ENCODE measurements at places on chromosomes 1 and 21. TPM values are rescaled to one million over a fixed set of nuclear protein-coding genes. Genes with fewer than 3 reads are reported as not detected.

- no peak for DNase-seq
Observed at GRCh38 chr1:53390261-53390660, 62.4 kb upstream of the LRP8 start.

DNA sequence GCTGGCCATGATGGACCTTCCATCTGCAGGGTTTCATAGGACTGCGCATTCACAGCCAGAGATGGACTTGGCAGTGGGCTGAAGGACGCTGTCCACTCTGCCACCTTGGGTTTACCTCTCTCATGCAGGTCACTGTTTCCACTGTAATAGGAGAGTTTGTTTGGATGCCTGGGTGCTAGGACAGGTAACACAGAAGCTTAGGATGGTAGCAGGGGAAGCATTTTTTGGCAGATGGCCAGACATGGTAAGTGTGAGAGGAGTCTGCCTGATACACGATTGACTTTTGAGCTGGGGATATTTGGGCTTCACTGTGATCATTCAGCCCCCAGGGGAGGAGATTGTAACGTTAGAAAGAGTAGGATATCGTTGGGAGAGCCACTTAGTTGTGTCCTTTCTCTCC, 11.8 kb downstream of the PSEN2 start:
- DNase-seq, result no peak

The LORICRIN gene
- total RNA-seq, result not detected

GRCh38 chr1:11462224-11462923, 16.6 kb upstream of the DISP3 start:
- DNase-seq, result no peak

GRCh38 chr1:17293681-17294425, 14.1 kb upstream of the PADI4 start:
- peak; percentile 56 for DNase-seq

DNA sequence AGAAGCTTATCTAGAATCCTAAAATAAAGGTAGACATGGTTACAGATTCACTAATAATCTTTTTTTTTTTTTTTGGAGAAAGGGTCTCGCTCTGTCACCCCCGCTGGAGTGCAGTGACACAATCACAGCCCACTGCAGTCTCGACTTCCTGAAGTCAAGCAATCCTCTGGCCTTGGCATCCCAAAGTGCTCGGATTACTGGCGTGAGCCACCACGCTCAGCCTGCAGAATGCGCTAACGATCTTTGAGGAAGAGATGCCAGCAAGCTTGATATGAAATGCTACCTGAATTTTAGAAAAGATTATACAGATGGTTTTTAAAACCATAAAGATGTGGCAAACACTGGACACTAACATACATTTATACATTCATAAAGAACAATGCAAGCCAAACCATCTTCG, 4.1 kb upstream of the GNPAT start:
- no peak for DNase-seq

The KCNH1 gene
- total RNA-seq, result 3.1 TPM

The PRDX6 gene
- total RNA-seq, result 185 TPM

GRCh38 chr21:41236352-41236973, 68.5 kb downstream of the BACE2 start:
- DNase-seq, result no peak

The ELAPOR1 gene
- 1.3 TPM for total RNA-seq

DNA sequence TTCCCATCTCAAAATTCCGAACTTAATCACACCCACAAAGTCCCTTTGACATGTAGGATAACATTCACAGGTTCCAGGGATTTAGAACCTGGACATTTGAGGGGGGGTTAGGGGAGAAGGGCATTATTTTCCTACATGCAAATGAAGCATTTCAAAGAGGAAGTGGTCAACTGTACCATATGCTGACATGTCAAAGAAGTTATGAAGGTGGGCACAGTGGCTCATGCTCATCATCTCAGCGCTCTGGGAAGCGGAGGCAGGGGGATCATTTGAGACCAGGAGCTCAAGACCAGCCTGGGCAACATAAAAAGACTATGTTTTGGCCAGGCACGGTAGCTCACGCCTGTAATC, 35.7 kb downstream of the PTP4A2 start:
- no peak for DNase-seq

The KISS1 gene
- not detected for total RNA-seq

GRCh38 chr1:214004014-214004413, 16.2 kb downstream of the PROX1 start:
- no peak for DNase-seq

GRCh38 chr21:45774291-45774690, 130.8 kb downstream of the PCBP3 start:
- no peak for DNase-seq

The ITLN2 gene
- not detected for total RNA-seq

The CRNN gene
- not detected for total RNA-seq

- DNase-seq, result no peak
Observed at GRCh38 chr1:44631333-44631646, 43.0 kb downstream of the TMEM53 start.

DNA sequence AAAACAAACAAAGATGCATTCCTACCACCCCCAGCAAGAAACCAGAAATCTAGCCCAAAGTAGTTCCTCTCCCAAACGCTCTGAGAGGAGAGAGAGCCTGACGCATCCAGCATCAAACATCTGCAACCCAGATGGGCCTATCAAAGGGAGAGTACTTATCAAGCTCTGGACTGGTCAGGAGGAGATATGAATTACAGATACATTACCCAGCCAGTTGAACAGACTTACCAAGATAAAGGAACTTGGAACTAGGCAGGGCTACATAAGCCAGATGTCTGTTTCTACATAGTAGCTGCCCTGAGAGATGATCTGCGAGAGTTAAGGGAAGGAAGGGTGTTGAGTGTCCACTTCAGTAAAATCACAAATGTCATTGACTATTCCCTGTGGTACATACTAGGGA, 138.4 kb downstream of the PAPPA2 start:
- no peak for DNase-seq

- DNase-seq, result no peak
Observed at GRCh38 chr1:183670169-183670568, 17.1 kb upstream of the APOBEC4 start.

The SLC19A1 gene
- 32.6 TPM for total RNA-seq

The ARHGAP29 gene
- 43.1 TPM for total RNA-seq

DNA sequence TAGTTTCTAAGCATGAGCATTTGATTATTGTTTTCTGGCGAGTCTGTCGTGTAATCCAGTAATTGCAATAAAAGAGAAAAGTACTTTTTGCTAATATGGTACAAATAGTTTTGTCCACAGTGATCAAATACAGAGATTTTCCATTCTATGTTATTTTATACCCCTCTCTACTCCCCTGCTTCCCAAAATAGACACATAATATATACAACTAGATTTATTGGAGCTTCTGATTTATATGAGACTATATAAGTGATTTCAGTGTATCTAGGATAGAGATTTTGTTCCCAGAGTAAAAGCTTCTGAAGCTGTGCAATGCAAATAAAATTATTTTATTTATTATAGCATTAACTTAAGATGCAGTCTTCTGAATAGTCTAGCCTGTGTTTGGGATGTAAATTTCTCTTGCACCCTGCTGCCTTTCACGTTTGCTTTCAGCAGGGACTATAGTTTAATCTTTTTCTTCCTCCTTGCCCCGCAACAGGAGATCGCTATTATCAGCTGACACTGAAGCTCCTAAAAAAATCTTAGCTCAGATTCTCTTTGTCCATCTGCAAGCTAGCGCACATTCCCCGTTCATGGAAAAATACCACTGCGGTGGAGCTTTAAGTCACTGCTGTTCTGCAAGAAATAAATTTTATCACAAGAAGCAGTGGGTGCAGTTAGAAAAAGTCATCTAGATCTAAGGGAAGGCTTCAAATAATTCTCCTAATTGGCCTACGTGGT, 273.3 kb downstream of the DISC1 start:
- DNase-seq, result no peak

- DNase-seq, result no peak
Observed at GRCh38 chr1:39754026-39754570, 15.4 kb downstream of the PPIE start.

The LRRC53 gene
- not detected for total RNA-seq

DNA sequence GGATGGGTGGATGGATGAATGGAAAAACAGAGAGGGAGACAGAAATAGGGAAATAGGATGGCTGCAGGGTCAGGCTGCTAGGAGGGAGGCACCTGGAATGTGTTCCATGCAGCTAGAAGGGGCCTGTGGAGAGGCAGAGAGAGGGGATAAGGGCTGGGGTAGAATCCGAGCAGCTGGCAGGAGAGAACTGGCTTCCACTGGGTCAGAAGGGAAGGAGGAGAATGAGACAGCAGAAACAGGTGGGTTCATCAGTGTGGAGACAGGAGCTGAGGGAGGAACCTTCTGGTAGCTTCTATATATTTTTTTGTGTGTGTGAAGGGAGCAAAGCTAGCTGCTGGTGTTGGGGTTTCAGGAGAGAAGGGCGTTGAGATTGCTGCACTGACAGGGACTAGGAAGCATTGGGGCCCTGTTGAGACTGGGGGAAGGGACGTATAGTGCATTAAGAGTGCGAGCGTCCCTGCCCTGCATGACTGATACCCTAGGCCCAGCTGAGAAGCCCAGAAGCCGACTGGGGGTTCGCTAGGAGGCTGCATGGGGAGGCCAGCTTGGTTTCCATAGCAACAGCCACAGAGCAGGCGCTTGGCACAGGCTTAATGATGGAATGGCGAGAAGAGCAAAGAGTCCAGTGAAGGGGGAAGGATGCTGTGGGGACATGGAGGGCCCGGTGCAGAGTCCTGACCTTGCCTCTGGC, 14.8 kb upstream of the KIF21B start:
- no peak for DNase-seq

GRCh38 chr1:26142159-26142558, 16.7 kb upstream of the FAM110D start:
- no peak for DNase-seq

The CHIT1 gene
- not detected for total RNA-seq

The ARL8A gene
- total RNA-seq, result 12.9 TPM

GRCh38 chr1:115432061-115432460, 94.0 kb upstream of the NGF start:
- no peak for DNase-seq

GRCh38 chr1:167158111-167158812, 62.4 kb upstream of the POU2F1 start:
- no peak for DNase-seq

GRCh38 chr21:15872236-15872635, 142.5 kb downstream of the USP25 start:
- DNase-seq, result no peak

- DNase-seq, result no peak
Observed at GRCh38 chr21:35284199-35284598, 235.1 kb upstream of the RUNX1 start.

- DNase-seq, result no peak
Observed at GRCh38 chr1:6434186-6434585, 9.6 kb downstream of the ESPN start.

The PCBP3 gene
- not detected for total RNA-seq

DNA sequence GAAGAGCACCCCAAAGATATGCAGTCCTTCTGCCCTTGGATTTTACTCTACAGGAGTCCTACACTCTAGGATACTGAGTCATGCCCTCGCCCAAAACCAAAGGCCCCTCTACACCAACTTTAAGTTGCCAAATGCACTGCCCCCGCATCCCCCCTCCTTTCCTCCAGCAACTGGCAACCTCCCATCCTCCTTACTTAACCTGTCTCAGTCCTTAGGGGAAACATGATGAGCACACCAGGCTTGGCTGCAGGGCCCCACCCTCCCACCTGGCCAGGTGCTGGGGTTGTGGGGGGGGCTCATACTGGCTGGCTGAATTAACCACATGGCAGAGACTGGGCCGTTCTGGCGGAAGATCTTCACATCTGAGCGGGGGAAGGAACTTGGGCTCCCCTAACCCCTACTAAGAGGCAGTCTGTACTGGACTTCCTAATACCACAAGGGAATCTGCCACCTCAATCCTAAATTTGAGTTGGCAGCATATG, 1.2 kb downstream of the HDGF start:
- DNase-seq, result peak; percentile 46

The SPRR2E gene
- not detected for total RNA-seq

The B3GALT2 gene
- total RNA-seq, result not detected

- DNase-seq, result peak; percentile 73
Observed at GRCh38 chr1:68120136-68120791, 69.8 kb upstream of the DIRAS3 start.

The SUSD4 gene
- total RNA-seq, result 1.0 TPM

DNA sequence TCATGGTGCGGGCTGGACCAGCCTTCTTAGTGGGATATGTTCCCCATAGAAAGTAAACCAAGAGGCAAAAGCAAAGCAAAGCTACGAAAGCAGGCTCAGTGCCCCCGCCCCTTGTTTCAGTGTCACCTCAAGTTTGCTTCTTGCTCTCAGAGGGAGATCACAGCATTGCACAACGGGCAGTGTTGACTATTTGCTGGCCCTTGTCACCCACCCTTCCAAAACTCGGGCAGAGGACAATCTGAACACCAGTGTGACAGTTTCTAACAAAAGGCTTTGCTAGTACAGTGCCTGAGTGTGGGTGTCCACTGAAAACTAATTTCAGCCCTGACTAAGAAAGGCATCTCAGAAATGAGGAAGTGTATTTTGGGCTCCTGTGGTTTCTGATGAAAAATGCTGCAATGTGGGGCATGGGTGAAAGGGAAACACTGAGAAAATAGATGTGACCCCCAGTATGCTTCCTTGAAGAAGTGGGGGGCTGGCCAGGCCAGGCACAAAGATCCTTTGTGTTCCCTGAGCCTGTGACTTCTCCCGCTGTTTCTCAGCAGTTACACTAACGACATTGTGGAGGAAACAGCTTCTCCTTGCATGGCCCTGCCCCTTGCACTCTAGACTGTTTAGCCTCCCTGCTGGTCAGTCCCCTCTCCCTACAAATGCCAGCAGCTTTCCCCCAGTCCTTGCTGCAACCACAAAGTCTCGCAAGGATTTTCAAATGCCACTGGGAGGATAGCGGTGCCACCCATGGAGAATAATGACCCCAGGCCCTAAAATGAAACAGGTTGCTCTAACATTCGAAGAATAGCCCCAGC, 33.3 kb upstream of the KCNE1 start:
- DNase-seq, result peak; percentile 70

- no peak for DNase-seq
Observed at GRCh38 chr1:10178597-10179405, 31.6 kb upstream of the KIF1B start.

The PCNX2 gene
- total RNA-seq, result 15.3 TPM

DNA sequence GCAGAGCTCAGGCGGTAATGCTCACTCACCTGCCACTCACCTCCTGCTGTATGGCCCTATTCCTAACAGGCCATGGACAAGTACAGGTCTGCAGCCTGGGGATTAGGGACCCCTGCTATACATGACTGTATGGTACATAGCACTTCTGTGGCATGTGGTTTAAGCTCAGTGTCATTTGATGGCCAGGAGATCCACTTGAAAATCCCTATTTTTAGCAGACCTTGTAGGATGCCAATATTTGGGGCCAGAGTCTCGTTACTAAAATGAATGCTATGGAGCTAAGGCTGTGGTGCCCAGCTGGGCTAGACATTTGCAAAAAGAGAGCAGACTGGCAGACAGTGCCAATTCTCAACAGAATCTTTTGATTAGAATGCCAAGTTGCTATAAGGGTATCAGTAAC, 1.7 kb upstream of the ANGPTL7 start:
- DNase-seq, result no peak

The RIPPLY3 gene
- not detected for total RNA-seq

Measured in HT1080 (cell line).